ENCODE measurements at places on chromosomes 12 and 14.

GRCh38 chr14:104665114-104665656, 24.2 kb upstream of the INF2 start:
- DNase-seq = no peak

GRCh38 chr14:56241461-56241860, 123.2 kb downstream of the PELI2 start:
- no peak for DNase-seq

DNA sequence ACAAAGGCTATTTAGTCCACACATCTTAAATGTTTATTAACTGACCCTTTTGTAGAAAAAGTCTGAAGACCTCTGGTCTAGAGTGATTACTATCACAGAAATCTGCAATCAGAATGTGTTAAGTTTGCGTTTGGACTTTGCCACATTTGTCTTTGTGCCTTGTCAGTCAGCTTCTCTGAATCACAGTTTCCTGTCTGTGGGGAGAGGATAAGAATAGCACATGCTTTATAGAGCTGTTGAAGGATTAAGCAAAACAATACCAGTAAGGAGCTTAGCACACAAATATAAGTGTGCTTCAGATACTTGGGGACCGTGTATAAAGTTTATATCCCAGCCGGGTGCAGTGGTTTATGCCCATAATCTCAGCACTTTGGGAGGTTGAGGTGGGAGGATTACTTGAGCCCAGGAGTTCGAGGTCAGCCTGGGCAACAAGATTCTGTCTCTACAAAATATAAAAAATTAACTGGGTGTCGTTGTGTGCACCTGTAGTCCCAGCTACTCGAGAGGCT, 63.0 kb upstream of the BTG1 start:
- no peak for DNase-seq

GRCh38 chr14:71468701-71469100, 463.5 kb upstream of the RGS6 start:
- no peak for DNase-seq

DNA sequence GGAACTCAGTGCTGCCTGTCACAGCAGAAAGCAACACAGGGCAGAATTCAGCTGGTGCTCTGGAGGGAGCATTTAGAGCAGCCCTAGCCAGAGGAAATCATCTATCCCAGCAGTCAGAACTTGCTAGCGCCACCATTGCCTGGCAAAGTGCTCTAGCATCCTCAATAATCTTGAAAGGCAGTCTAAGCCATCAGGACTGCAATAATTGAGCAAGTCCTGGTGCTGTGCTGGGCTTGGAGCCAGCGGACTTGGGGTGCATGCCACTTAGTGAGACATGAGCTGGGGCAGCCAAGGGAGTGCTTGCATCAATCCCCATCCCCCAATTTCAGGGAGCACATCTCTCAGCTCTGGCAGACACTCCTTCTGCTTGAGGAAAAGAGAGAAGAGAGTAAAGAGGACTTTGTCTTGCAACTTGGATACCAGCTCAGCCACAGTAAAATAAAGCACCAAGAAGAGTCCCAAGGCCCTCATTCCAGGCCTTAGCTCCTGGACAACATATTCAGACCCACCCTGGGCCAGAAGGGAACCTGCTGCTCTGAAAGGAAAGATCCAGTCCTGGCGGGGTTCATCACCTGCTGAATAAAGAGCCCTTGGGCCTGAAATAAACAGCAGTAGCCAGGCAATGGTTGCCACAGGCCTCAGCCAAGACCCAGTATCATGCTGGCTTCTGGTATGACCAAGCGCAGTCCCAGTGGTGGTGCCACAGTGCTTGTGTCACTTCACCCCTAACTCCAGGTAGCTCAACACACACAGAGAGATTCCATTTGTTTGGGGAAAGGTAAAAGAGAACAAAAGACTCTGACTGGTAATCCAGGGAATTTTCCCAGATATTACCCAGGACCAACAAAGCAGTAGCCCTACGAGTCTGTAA, 44.5 kb upstream of the ZDHHC17 start:
- no peak for DNase-seq

- no peak for DNase-seq
Observed at GRCh38 chr12:42744539-42745182, 155.1 kb upstream of the PRICKLE1 start.

DNA sequence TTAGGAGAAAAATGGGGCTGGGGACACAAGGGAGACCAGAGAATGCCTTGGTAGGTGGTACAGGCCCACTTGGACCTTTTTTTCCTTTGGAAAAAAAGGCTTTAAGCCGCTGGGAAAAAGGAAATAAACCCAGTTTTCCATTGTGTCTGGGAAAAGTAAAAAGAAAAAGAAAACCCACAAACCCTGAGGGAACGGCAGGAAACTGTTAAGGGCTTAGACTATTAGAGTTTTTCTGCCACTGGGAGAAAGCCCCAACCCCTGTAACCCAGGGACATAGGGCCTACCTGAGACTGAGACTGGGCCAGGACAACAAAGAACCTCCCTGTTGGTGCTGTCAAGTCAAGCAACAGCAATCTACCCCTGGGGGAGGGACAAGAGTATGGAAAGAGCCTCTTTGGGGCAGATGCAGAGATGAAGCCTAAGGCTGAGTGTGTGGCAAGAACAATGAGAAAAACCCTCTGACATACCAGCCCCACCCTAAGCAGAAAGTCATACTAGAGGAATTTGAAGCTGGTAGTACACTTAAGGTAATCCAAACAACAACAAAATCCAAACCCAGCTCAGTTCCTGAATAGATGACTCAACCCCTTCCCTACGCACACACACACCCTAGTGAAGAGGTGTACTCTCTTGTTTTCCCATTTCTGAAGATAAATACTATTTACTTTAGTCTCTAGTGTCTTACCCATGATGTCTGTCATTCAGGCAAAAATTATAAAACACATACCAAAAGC, 22.8 kb downstream of the ATF1 start:
- DNase-seq = no peak

- DNase-seq = peak; percentile 59
Observed at GRCh38 chr12:54475537-54475936, 2.1 kb upstream of the GTSF1 start.

- no peak for DNase-seq
Observed at GRCh38 chr12:92049403-92049802, 96.2 kb downstream of the BTG1 start.

GRCh38 chr14:34348592-34348991, 113.4 kb downstream of the SPTSSA start:
- no peak for DNase-seq

GRCh38 chr12:96048393-96048969, 13.1 kb upstream of the LTA4H start:
- DNase-seq = no peak

DNA sequence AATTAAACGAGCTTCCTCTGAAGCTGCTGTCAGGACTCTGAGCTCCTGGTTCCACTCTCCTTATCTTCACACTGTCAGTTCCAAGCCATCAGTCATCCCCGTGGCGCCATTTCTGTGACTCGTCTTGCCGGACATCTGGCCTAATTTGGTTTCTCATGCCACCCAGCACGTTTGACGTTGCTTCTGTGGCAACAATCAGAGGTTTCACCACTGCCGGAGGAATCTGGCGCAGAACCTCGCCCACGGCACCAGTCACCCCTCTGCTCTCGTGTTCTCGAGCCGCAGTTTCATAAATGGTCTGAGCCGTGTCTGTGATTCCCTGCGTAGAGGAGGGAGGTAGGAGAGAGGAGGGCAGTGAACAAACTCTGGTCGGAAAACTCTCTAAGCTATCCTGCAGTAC, 29.7 kb downstream of the BDKRB1 start:
- no peak for DNase-seq

GRCh38 chr14:46490238-46490685, 161.3 kb downstream of the RPL10L start:
- peak; percentile 1 for DNase-seq

DNA sequence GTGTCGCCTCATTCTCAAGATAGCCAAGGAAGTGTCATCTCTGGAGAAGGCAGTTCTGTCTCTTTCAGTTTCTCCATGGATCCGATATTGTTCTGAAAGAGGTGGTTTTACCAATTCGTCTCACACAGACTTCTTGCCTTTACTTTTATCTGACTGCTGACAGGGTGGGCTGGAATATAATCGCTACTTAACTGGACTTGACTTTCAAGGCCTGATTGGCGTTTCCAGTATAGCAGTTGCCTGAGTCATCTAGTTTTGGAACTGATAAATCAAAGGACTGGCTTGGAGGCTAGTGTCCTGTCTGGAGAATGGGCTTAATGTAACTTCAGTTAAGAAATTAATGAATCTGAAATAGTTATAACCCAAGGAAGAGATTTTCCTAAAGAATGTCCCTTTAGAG, 21.6 kb downstream of the PRKCH start:
- DNase-seq = no peak

DNA sequence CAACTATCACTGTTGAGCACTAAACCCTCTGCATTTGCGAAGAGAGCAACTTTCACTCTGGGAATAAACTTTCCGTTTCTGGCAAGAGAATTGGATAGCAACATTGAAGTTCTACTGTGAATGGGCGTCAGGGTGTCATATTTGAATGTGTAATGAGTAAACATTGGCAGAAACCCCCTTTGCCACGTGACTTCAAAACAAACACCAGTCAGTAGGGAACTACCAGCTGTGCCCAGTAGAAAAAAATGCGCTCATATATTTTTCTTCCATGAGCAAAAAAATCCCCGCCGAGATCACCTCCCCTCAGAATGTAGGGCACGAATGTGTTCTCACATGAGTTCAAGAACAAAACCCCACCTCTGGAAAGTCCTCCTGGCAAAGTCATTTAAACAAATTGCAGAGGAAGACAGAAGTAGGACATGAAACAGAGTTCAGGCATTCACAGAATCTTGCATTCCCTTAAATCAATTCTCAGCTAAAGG, 80.6 kb downstream of the BTG1 start:
- DNase-seq = no peak

GRCh38 chr12:101474711-101475386, at the start of gene SPIC:
Gene SPIC, plus strand, starts transcription at chr12:101475336. Its CDS starts 1,569 bp downstream, at chr12:101476905.
- no peak for DNase-seq

- DNase-seq = no peak
Observed at GRCh38 chr12:9345171-9345570, 137.0 kb upstream of the PZP start.

- peak; percentile 73 for DNase-seq
Observed at GRCh38 chr12:102010265-102010994, 51.4 kb downstream of the WASHC3 start.

DNA sequence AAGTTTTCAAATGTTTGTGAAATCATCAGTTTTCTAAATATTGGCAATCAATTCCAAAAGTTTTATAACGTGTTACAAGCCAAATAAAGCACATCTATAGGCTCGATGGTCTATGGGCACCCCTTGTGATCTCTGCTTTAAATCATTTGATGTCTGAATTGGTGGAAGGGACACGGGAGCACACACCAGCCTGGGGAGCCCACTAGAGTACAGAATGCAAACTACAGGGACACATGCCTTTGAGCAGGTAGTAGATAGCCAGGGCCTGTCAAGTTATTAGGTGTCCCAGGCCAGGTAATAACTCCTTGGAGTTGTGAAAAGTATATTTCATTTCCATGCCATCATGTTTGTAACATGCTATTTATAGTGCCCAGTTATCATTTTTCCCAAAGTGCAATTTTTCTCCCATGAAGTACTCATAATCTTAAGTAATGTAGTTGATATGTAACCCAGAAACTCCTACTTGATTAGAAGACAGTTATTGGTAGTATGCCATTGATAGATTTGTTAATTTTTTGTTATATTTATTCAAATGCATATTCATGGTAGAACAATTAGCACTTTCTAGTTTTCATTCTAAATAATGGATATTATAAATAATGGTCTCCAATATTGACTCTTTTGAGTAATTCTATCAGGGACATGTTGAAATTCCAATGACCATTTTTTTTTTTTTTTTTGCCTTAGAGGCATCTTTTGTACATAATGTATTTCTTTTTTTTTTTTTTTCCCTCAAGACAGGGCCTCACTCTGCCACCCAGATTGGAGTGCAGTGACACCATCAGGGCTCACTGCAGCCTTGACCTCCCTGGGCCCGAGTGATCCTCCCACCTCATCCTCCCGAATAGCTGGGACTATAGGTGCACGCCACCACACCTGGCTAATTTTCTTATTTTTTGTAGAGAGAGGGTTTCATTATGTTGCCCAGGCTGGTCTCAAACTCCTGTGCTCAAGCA, 96.9 kb upstream of the FGD4 start:
- DNase-seq = peak; percentile 51

GRCh38 chr12:116442946-116443345, 116.2 kb upstream of the MAP1LC3B2 start:
- no peak for DNase-seq

- DNase-seq = no peak
Observed at GRCh38 chr12:52209321-52209720, 17.5 kb upstream of the KRT80 start.

- no peak for DNase-seq
Observed at GRCh38 chr12:9674226-9674590, 4.7 kb downstream of the CLEC2D start.

DNA sequence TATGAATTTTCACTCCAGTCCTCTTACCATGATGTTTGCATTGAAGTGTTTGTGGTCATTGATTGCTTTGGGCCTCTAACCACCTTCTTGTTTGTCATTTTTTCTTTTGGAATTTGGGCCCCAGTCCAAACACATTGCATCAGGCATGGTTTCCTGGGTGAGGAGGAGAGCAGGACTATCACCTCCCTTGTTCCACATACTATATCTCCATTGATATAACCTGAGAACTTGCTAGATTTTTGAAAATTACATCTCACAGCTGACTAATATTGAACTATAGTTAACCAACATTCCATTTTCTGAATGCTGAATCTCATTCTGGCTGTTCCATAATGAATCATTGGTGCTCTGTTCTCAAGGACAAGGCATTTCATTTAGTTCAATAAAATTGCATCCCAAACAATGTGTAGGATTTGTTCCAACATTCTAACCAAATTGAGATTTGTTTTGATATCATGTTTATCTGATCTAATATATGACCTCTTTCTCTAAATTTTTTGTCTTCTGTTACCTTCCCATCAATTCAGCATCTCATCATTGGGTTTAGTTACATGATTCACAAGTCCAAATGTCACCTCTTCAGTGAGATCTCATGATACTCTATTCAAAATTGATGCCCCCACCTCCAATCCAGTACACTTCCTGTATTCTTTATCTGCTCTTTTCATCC, 329.0 kb downstream of the ZFP36L1 start:
- no peak for DNase-seq

- no peak for DNase-seq
Observed at GRCh38 chr12:104796475-104796862, 161.6 kb downstream of the SLC41A2 start.

DNA sequence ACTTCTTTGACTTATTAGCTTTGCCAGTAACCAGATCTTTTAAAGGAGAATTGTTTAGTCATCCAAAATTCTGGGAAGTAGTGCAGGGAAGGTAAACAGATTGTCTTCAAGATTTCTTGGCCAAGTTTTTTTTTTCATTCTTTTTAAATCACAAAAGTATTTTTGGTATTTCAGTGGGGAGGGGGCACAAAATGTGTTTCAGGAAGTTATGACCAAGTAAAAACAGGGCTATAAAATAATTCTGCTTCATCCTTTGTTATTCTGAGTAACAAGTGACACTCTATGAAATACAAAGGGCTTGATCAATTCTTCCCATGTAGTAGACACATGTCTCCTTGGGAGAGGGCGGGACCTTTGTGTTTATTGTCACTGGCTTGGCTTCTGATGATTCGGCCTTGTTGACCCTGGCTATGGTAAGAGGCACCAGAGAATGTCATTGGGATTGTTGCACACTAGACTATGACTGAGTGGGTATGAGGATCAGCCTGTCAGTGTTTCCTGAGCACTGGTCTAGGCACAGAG, 55.4 kb downstream of the SUSD6 start:
- DNase-seq = no peak
